NCI-H774 (cell line): ENCODE measurements at places on chromosomes 11 and 22.

- no peak for DNase-seq
These were observed 90.3 kb upstream of the SEZ6L start for GRCh38 chr22:26079009-26079408.

- DNase-seq, result no peak
These were observed 57.2 kb downstream of the SBF2 start for GRCh38 chr11:10236840-10237239.

DNA sequence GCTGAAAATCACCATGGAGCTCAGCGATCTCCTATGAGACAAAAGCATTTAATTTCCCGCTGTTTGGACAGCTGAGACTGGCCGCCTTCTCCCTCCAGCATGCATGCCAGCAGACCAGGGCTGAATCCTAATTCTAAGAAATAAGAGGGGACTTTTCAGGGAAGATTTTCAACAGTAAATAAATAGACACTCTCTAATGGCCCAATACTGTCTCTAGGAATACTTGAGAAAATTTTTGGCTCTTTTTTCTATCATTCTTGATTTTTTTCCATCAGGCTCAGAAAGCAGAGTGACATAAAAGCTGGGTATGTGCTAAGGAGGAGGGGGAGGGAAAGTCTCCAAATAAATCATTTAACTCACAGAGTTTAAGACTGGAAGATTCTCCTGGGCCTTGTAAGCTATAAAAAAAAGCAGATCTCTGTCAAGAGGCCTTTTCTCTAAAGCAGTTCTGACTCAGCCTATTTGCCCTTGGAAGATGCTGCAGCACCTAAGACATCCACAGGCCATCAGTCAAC, 17.6 kb upstream of the SPON1 start:
- no peak for DNase-seq

DNA sequence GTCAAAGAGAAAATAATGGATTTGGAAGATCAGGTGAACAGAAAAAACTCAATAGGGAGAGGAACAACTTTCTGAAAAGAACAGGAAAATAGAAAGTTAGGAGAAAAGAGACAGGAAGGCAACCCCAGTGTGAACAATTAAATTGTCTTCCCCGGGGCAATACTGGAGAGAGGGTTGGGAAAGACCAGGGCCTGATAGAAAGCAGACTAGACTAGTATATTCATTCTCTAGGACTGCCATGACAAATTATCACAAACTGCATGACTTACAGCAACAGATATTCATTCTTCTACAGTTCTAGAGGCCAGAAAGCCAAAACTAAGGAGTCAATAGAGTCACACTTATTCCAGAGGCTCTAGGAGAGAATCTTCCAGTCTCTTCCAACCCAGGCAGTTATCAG, 482.8 kb downstream of the SOX6 start:
- no peak for DNase-seq

GRCh38 chr11:60204922-60205321, 22.0 kb upstream of the MS4A6A start:
- no peak for DNase-seq

DNA sequence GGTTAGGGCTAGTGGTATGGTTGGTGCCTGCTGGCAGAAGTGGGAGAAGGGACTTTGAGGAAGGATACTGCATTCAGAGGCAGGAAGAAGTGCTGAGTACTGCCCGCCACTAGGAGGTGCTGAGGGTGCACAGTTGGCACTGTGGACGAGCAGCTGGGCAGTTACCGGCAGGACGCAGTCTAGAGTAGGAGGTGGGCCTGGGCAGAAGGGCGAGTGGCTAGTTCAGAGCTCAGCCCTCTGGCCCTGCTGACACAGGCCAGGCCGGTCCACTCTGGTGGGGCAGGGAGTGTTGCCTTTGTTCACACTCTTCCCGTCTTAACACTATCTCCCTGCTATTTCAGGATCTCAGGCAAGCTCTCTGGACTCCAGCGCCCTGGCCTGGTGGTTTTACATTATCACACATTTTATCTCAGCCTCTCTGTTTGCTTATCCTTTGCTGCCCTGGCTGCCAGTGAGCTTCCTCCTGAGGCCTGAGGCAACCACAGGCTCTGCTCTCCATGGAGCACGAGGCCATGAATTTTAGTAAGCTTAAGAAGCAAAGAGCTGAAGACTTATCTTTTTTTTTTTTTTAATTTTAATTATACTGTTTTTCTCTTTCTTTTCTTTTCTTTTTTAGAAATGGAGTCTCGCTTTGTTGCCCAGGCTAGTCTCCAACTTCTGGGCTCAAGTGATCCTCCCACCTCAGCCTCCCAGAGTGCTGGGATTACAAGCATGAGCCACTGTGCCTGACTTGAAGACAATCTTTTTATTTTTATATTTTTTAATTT, 26.9 kb downstream of the SNAP29 start:
- DNase-seq, result peak; percentile 63
